AG20443 (cell line): ENCODE measurements at places on chromosomes 7 and 10.
A peak's percentile ranks its signal among the peaks of the same experiment; 100 is the strongest.

DNA sequence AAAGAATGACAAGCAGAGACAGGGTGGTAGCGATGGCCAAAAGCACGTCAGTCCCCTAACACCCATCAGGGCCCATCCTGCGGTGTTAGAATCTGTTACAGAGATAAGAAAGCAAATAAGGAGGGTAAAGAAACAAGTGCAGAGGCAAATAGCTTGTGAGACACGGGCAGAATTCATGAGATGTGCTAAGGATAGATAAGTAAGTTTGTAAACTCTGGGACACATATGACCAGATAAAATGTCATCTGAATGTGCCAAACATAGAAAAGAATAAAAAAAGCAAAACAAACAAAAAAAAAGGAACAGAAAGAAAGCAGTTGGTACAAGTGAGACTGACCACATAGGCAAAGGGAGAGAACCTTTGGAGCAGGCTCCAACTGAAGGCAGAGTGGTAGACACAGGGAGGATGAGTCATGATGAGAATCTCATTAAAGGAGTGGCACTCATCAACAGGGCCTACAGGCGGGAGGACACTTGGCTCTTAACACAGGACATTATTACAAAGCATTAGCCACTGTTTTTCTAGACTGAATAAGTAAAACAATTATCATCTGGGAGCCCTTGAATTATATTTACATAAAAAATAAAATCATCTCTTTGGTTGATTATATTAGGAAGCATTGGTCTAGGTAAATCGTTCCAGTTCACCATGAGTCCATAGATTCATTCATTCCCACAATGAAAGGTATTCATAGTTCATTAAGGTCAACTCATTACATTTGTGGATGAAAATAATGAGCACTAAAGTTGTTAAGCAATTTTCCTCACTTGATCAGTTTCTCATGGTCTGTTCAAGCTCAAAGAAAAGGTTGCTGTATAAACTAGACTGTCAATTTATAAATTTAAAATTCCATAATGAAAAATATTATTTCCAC lies 21.5 kb upstream of the EPHB6 start:
- no peak for DNase-seq

GRCh38 chr10:89335226-89335625 lies 7.4 kb downstream of the IFIT3 start:
- no peak for DNase-seq

DNA sequence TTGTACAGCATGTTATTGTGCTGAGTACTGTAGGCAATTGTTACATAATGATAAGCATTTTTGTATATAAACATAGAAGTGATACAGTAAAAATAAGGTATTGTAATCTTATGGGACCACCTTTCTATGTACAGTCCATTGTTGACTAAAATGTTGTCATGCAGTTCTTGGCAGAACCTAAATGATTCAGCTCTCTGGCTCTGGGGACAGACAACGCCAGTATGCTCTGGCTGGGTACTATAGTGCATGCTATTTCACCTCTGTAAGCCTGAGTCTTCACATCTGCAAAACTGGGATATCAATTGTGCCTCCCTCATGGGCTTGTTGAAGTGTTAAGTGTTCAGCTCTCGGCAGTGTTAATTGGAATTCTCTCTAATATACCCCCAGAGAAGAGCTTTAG lies 674.3 kb downstream of the INHBA start:
- DNase-seq, result no peak

- DNase-seq, result no peak
Measured at GRCh38 chr7:148711191-148712102, 12.7 kb downstream of the CUL1 start.

- DNase-seq, result peak; percentile 41
Measured at GRCh38 chr7:132655131-132655727, 79.0 kb upstream of the PLXNA4 start.

- DNase-seq, result no peak
Measured at GRCh38 chr7:66859794-66860645, 61.0 kb upstream of the TMEM248 start.

DNA sequence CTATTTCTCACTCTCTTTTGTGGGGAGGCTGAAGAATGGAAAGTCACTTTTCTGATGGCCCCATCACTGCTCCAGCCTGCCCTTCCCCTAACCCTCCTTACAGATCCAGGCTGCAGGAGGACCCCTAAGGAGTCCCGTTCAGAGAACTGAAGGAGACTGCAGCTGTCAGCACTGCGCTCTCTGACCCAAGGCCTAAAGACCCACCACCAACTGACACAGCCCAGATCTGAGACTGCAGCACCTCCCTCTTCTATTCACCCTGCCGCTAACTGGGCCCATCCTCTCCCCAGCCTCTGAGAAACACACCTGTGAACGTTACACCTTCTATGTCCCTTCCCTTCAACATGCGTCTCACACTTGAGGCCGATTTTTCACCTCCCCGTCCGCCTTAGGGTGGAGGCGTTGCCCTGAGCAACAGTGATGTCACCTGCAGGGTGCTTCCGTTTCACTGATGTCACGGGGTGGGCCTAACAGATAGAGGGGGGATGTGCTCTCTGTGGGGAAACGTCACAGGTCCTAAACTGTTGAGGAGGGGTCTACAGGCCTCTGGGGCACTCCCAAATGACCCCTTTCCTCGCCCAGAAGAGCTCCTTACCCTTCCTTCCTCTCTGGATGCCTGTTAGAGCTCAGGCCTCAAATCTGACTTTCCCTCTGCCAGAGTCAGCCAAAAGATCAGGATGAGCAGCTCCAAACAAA lies 5.1 kb downstream of the ITPRIP start:
- DNase-seq, result no peak

DNA sequence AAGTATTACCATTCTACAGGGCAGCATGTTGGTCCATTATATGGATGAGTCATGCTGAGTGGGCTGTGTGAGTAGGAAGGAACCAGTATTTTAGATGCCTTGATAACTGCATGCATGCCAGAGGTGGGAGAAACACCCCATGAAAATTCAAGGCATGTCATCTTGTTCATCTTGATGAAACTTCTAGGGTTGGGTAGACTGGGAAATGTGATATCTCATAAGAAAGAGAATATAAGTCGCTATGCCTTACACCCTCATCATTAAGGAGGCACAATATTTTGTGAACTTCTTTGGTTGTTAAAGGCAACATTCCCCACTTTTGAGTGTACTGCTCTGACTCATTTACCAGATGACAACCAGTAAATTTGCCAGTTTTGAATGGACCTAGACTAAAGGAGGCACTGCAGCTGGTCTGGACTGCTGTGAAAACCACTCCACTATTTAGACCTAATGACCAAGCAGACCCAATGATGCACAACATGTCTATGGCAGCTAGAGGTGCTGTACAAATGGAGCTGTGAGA lies 48.0 kb downstream of the ZNF365 start:
- DNase-seq, result peak; percentile 59

- no peak for DNase-seq
Measured at GRCh38 chr10:42850931-42851330, 68.3 kb downstream of the BMS1 start.

- DNase-seq, result no peak
Measured at GRCh38 chr7:145959981-145960380, 156.6 kb upstream of the CNTNAP2 start.

GRCh38 chr7:157687845-157688532 lies 351.2 kb downstream of the DNAJB6 start:
- DNase-seq, result no peak

DNA sequence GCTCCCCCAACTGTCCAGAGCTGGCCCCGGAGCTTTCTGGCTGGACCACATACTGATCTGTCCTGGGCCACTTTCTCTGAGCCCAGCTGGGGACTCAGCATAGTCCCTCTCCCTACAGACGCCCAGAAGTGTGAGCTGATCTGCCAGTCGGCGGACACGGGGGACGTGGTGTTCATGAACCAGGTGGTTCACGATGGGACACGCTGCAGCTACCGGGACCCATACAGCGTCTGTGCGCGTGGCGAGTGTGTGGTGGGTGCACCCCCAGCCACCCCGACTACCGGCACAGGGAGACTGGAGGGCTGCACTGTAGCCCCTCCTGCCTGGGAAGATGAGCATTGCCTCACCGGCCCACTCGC lies 41.8 kb downstream of the TBATA start:
- DNase-seq, result no peak

DNA sequence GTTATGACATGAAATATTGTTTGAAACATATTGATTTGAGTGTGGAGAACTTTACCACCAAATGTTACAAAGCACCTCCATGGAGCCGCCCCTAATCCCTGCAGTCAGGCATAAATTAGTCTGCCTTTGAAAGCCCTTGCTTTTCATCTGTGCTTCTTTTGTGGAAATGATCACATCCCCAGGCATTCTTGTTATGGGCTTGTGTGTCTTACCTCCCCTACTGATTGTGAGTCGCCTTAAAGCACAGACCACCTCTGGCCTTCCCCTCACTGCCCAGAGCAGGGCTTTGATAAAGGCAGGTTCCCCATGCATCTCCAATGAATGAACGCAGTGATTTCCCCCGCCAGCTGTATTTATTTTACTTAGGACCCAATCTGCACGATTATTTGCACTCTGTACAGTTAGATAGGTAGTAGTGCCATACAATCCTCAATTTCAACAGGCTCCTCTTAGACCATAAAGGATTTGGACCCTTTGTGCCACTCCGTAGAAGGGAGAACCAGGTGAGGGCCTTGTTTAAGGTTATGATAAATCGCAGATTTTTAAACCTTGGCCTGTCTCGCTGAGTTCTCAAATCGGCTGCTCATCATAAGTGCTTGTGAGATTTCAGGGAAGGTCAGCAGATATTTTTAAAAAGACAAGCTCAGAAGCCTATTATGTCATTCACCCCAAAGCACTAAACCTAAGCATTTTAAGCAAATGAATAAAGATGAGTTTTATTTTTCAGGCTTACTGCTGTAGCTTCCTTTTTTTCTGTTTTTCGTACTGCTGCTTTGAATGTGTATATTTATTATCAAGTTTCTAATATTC lies 107.8 kb downstream of the CUBN start:
- no peak for DNase-seq

- peak; percentile 70 for DNase-seq
Measured at GRCh38 chr10:18214691-18215563, 74.7 kb downstream of the CACNB2 start.

GRCh38 chr10:74995806-74996205 lies 115.7 kb upstream of the SAMD8 start:
- no peak for DNase-seq

GRCh38 chr7:2737771-2738540 lies 50.0 kb downstream of the AMZ1 start:
- DNase-seq, result no peak

GRCh38 chr10:102476466-102477141 lies 25.3 kb upstream of the C10orf95 start:
- no peak for DNase-seq

DNA sequence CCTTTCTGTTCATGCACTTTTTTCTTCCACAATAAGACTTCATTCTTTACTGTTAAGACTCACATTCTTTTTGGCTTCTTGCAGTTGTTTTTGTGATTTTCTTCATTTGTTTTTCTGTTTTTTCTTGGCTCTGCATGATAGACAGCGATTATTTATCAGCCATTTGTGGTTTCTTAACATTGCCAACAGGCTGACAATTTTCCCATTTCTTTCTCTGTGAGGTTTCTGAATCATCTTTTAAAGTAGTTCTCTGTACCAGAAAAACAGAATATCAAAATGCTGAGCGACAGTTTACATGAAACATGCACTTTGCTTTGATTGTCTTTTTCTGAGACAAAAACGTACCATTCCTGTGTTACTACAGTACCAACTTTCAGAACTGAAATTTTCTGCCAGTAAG lies 334.2 kb upstream of the MAGI2 start:
- no peak for DNase-seq

DNA sequence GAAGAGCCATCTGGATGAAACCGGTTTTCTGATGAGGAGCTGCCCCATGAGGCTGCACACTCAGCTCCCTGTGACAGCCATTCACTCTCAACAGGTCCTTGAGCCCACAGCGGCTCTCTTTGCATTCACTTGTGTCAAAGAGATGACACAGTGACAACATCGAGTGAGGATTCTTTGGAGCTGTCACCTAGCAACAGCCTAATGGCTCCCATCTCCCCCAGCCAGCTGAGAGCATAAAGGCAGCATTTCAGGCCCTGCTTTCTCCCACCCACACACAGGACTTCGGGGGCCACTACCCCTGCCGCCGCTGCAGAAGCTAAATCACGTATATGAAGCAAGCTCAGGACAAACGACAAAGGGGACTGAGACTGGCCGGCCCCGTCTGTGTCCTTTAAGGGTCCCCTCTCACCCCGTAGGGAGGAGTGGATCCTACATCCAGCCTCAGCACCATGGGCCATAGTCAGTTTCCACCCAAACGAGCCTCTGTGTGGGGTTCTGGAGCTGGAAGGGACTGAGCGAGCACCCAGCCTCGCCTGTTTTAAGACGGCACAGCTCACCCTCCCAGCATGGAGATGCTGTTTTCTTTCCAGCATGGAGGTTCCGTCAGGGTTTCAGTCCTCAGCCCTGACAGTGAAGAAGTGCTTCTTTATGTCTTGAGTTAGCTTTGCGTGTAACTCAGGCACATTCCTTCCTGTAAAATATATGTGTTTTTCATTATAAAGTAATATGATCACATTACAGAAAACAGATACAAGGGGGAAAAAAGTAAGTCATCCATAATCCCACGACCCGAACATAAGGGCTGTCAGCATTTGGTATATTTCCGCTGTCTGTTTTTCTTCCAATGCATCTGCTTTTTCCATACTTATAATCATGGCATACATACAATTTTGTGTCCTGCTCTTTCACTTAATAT lies 4.9 kb downstream of the CPA4 start:
- no peak for DNase-seq

- peak; percentile 73 for DNase-seq
Measured at GRCh38 chr7:30974605-30975255, 11.0 kb downstream of the GHRHR start.

DNA sequence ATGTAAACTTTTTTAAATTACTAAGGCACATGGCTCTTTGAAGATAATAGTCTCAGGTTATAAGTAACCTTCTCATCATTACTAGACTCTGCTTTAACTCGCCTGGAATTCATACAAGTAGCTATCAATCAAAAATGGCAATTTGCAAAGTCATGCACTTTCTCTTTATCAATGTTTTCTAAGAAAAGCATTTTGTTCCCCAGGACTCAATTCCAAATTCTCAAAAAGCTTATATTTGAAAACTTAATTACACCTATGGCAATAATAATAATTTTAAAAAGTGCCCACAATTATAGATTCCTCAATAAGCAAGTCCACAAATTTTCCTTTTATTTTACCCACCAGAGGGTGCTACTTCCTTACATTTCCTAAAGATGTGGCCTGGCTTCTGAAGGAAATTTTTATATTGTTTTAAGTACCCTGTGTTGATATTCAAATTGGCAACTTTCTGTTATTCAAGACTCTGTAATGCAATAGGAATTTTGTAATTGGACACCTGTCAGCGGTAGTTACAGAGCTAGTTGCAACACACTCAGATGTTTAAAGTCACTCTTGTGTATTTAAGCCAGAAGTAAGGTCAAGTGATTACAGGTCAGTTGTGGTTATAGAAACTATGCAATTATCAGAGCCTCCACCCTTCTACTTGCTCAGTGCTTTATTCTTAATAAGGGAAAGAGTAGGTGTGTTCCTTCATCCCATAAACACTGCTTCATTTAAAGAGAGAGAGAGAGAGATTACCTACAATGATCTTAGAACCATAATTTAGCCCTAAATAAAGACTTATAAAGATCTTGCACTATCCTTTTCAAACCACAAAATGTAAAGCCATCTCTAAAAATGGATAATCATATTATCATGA lies 47.1 kb upstream of the HYAL4 start:
- DNase-seq, result peak; percentile 38
